Aorta (tissue), 5 donors: ENCODE measurements at places on chromosomes 11 and 22.
A peak's percentile ranks its signal among the peaks of the same experiment; 100 is the strongest.

DNA sequence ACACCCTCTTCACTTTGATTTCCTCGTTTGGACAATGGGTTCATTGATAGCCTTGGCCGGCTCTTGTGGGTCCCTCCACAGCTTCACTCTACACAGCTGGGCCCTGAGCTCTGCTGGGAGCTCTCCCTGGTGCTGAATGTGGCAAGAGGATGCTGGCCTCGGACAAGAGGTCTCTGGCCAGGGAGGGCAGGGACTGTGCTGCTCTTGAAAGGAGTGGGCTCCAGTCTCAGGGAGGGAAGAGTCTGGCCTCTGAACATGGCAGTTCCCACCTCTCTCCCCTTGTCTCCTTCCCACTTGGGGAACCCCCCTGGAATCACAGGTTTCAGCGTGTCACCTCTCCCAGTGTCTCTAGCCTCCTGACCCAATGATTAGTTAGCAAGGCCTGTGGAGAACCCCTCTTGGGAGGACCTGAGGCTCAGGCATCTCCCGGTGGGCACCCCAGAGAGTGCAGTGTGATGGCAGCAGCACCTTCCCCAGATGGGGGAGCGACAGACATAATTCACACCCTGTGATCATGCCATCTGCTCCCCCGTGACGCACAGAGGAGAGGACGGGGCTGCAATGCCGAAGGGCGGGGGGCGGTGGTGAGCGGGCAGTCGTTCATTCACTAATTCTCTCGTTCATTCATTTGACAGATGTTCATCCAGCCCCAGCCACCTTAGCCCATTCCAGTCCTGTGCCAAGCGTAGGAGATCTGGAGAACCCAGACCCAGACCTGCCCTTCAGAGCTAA, 2.8 kb upstream of the CABP7 start:
- no peak for DNase-seq
- no peaks in the 10 kb centered on the region for H3K4me1 ChIP-seq
- no peak overlapping the region for H3K27ac ChIP-seq
- H3K36me3 ChIP-seq = no peaks in the 10 kb centered on the region
- H3K27me3 ChIP-seq = no peaks in the 10 kb centered on the region

DNA sequence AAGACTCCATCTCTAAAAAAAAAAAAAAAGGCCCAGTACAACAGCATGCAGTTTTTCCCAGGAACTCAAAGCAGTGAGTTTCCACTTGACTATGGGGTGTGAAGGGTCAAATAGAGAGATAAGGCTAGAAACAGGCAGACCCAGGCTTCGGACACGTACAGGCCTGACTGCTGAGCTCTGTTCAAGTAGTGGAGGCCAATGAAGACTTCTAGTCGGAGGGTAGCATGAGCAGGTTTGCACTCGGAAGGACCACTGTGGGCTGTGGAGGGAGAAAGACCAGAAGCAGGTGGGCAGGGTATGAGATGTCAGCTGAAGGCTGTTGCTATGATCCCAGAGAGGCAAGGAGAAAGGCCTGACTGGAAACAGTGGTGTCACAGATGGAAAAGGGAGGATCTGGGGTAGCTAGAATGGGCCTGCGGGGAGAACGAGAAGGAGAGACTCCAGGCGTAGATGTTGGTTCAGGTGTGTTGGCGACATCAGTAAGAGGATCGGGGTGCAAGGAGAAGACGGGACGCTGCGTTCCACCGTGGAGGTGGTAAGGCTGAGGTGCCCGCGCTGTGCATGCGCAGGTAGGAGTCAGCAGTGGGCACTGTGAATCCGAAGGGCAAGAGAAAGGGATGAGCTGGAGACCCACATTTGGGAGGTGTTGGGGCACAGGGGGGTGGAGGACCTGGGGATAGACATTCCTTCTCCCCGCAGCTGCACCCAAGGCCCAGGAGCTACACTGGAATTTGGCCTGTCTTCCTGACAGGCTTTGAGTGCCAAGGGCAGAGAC, 49.4 kb upstream of the RAB1B start:
- DNase-seq = no peak
- H3K27ac ChIP-seq = no peak overlapping the region
- no peaks in the 10 kb centered on the region for H3K27me3 ChIP-seq
- H3K4me3 ChIP-seq = no peak overlapping the region
- H3K36me3 ChIP-seq = peaks cover 10% of the 10 kb centered on the region

- no peaks in the 10 kb centered on the region for H3K4me1 ChIP-seq
- H3K27ac ChIP-seq = no peak overlapping the region
- H3K36me3 ChIP-seq = no peaks in the 10 kb centered on the region
- no peaks in the 10 kb centered on the region for H3K27me3 ChIP-seq
These were observed 764.8 kb upstream of the LUZP2 start for GRCh38 chr11:23732026-23732425.

DNA sequence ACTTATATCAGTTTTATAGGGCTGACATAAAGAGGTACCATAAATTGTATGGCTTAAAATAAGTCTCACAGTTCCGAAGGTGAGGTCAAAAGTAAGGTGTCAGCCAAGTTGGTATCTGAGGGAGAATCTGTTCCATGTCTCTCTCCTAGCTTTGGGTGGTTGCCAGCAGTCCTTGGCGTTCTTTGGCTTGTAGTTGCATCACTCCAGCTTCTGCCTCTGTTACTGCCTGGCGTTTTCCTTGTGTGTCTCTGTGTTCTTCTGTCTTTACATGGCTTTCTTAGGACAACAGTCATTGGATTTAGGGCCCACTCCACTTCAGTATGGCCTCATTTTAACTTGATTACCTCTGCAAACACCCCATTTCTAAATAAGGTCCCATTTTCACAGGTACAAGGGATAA, 16.7 kb downstream of the MMP7 start:
- no peaks in the 10 kb centered on the region for H3K4me1 ChIP-seq
- H3K4me3 ChIP-seq = no peak overlapping the region
- no peak for DNase-seq
- no peaks in the 10 kb centered on the region for H3K27me3 ChIP-seq
- H3K27ac ChIP-seq = no peak overlapping the region
- no peaks in the 10 kb centered on the region for H3K36me3 ChIP-seq

DNA sequence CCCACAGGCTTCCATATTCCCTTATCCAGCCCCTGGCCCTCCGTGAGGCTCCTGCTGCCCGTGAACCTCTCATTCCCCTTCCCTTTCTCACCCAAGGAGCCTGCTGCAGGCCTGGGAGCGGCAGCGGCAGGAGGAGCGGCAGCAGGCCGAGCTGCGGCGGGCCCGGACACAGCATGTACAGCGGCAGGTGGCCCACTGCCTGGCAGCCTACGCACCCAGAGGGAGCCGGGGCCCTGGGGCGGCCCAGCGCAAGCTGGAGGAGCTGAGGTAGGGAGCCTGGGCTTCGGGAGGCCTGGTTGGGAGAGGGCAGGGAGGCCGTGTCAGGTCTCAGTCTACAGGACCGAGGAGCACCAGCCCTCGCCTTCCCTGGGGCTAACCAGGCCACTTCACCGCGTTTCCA, 8.1 kb upstream of the SART1 start:
- H3K27ac ChIP-seq = no peak overlapping the region
- no peak overlapping the region for H3K4me3 ChIP-seq
- H3K36me3 ChIP-seq = no peaks in the 10 kb centered on the region
- no peaks in the 10 kb centered on the region for H3K4me1 ChIP-seq

- H3K27me3 ChIP-seq = no peaks in the 10 kb centered on the region
- H3K4me3 ChIP-seq = no peak overlapping the region
- no peak for DNase-seq
- H3K4me1 ChIP-seq = peaks cover 5% of the 10 kb centered on the region
- no peaks in the 10 kb centered on the region for H3K36me3 ChIP-seq
- H3K27ac ChIP-seq = no peak overlapping the region
These were observed 34.8 kb upstream of the CCDC34 start for GRCh38 chr11:27397624-27398399.

DNA sequence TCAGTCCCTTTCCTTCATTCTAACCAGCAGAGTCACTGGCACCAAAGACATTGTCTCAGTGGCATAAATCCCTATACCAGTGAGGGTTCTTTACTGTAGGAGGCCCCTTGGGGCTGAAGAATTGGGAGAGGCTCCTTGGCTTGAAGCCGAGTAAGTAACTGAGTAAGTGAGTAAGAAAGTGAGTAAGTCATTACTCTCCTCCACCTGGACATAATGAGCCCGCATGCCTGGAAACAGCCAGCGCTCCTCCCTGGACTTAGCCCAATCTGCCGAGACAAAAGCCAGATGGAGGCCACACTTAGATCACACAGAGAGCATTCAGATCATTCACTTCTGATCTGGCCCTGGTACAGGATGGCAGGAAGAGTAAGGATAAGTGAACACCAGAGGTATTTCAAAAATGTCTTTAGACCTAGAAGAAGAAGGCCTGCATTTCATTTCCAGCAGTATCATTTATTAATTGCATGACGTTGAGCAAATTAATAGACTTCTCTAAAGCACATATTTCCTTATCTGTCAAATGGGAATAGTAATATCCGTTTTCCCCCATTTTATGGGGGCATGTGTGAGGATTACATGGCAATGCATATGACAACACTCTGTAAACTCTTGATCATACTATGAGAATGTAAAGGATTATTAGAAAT, 8.2 kb upstream of the MICAL3 start:
- DNase-seq = no peak
- H3K27ac ChIP-seq = no peak overlapping the region
- H3K4me1 ChIP-seq = no peaks in the 10 kb centered on the region
- H3K27me3 ChIP-seq = no peaks in the 10 kb centered on the region
- H3K36me3 ChIP-seq = no peaks in the 10 kb centered on the region

DNA sequence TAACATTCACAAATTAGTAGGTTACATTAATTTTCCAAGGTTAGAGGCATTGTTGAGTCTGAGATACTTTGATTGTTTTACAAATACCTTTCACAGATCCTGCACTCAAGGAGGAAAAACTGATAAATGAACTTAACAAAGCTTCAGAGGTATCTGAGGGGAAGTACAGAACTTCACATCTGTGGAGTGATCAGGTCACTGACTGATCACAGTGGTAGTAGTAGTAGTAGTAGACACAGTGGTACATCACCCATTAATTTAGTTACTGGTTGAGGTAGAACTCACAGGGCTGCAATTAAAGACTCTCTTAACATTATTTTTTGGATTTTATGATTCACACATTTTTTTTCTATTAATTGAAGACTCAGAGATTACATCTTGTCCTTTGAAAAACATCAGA, 56.7 kb downstream of the DCUN1D5 start:
- H3K4me1 ChIP-seq = no peaks in the 10 kb centered on the region
- H3K27me3 ChIP-seq = no peaks in the 10 kb centered on the region
- H3K27ac ChIP-seq = no peak overlapping the region
- no peak for DNase-seq
- H3K4me3 ChIP-seq = no peak overlapping the region

GRCh38 chr11:16924826-16925560, 89.2 kb downstream of the PLEKHA7 start:
- H3K4me1 ChIP-seq = no peaks in the 10 kb centered on the region
- H3K4me3 ChIP-seq = peak overlapping the region; percentile 27
- no peaks in the 10 kb centered on the region for H3K27me3 ChIP-seq
- peak; percentile 79 for DNase-seq
- no peak overlapping the region for H3K27ac ChIP-seq

DNA sequence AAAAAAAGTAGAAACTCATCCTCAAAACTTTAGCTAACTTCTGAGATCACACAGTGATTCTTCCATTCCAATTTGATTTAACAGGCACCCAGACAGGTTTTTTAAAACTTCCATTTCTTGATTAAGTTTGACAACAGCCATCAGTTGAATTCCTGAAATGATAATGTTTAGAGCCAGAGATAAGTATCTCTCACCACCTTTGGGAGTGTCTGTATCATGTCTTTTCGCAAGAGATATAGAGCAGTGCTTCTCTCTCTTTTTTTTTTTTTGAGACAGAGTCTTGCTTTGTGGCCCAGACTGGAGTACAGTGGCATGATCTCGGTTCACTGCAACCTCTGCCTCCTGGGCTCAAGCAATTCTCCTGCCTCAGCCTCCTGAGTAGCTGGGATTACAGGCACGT, 41.7 kb upstream of the BMAL1 start:
- H3K27ac ChIP-seq = no peak overlapping the region
- no peak overlapping the region for H3K4me3 ChIP-seq
- H3K4me1 ChIP-seq = no peaks in the 10 kb centered on the region
- no peak for DNase-seq

DNA sequence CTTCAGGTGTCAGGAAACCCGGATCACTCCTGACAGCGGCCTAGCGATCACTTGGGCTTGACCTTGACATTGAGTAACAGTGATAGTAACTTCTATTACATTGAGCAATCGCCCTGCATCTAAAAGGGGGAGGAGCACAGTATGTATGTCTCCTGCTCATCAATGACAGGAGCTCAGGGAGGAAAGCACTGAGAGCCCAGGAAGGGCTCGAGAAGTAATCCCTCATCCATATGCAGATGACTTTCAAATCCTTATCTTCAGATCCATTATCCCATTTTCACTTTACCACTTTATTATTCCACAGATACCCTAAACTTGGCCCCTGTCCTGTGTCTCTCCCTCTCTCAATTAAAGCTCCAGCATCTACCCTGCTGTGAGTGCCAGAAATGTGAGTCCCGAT, 47.8 kb downstream of the ABTB2 start:
- H3K27me3 ChIP-seq = no peaks in the 10 kb centered on the region
- H3K36me3 ChIP-seq = no peaks in the 10 kb centered on the region
- H3K4me1 ChIP-seq = peaks cover 4% of the 10 kb centered on the region
- DNase-seq = no peak

DNA sequence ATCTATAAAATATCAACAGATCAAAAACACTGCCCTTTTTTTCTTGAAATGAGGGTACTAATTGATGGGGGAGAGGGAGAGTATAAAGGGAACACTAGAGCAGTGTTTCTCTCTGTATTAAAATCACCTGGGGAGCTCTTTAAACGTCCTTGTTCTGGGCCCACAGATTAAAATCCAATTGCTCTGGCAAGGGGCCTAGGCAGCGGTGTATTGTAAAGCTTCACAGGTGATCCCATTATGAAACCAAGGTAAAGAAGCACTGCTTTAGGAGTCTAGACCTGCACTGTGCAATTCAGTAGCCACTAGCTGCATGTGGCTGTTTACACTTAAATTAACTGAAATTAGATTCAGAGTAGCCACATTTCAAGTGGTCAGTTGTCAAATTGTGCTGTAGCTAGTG, 3.0 kb downstream of the AQP11 start:
- no peak for DNase-seq
- no peak overlapping the region for H3K4me3 ChIP-seq
- H3K27ac ChIP-seq = no peak overlapping the region
- H3K27me3 ChIP-seq = no peaks in the 10 kb centered on the region
- H3K4me1 ChIP-seq = no peaks in the 10 kb centered on the region
- H3K36me3 ChIP-seq = no peaks in the 10 kb centered on the region

DNA sequence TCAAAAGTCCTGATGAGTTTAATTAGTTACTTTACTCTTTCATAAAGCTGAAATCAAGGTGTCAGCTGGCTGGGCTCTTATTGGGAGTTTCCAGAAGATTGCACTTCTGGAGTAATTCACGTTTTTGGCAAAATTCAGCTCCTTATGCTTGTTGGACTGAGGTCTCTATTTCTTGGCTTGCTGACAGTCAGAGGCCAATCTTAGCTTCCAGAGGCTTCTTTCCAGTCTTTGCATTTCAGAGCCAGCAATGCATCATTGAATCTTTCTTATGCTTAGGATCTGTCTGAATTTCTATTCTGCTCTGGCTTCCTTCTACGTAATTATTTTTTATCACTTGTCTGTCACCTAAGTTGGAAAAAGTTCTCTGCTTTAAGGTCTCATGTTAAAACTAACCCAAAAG, 91.4 kb upstream of the SYN3 start:
- no peak overlapping the region for H3K27ac ChIP-seq
- no peaks in the 10 kb centered on the region for H3K27me3 ChIP-seq
- no peak for DNase-seq
